ENCODE measurements at places on chromosomes 4 and X.

GRCh38 chr4:62126064-62126732 lies 926.1 kb downstream of the ADGRL3 start:
- no peak for DNase-seq

- DNase-seq: no peak
These were observed 6.6 kb upstream of the LOC101059915 start for GRCh38 chrX:71660562-71661416.

GRCh38 chr4:154125340-154125739 lies 336.5 kb upstream of the SFRP2 start:
- DNase-seq: no peak

GRCh38 chr4:105631818-105632400 lies 76.6 kb downstream of the INTS12 start:
- no peak for DNase-seq

DNA sequence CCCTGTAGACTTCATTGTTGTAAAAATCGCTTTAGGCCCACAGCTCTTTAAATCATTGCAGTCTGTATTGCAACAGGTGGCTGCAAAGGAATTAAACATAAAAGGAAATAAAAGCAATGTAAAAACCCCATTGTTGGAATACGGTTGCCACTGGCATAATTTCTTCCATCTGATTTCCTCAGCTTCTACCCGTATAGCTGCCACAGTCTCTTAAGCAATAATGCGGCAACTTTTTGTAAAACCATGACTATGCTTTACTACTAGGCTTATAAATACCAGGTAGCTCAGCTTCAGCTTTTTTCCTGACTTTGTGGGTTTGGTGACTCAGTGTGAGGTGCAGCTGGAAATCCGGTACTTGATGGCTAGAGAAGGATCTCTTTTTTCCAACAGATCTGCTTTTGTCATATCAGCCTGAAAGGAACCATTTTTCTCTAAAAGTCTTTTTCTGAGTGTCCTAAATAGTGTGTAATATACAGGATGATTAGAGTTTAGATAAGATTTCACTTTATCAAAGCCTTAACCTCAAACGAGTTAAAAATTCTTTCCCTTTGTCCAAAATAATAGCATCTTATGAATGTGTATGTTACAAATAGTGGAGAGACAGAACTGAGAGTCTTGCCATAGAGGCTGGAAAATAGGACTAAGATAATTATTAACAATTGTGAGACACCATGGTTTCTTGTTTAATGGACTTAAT lies 268.0 kb downstream of the ADGRL3 start:
- DNase-seq: no peak

DNA sequence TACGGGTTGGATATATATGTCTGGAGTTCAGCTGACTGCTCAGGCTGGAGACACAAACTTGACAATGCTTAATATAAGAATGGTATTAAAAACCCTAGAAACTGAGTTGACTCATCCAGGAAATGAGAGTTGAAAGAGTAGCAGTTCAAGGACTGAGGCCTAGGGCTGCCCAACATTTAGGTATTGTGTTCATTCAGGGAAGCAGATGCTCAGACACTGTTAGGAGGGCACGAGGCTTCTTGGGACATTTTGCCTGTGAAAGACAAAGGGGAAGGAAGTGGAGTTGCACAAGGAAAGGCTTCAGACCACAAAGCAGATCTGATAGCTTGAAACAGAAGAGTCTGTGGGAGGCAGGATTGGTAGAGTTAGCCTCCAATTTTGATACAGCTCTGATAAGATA lies 52.0 kb upstream of the HS3ST1 start:
- no peak for DNase-seq

GRCh38 chr4:102824398-102824797 lies 3.0 kb downstream of the UBE2D3 start:
- DNase-seq: no peak

DNA sequence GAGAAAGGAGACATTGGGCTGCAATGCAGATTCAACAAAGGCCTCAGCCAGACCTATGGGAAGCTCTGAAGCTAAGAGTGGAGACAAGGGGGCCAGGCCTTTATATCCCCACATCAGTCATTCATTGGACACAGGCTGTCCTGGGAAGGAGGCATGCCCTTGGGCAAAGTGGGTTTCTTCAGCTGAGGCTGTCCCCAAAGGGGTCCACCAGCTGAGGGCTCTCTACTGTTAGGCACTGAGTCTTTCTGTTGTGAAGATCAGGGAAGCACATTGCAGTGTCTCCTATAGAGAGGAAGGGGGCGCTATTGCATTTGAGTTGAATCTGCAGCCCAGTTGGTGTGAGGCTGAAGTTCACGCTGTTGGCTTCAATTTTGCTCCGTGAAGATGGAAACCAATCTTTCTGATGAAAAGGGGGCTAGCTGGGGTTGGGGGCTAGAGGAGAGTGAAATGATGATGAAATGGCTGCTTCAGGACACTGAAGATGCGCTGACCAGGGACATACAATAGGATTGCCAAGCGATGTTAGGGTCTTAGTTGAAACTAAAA lies 48.0 kb downstream of the SLC25A5 start:
- no peak for DNase-seq

DNA sequence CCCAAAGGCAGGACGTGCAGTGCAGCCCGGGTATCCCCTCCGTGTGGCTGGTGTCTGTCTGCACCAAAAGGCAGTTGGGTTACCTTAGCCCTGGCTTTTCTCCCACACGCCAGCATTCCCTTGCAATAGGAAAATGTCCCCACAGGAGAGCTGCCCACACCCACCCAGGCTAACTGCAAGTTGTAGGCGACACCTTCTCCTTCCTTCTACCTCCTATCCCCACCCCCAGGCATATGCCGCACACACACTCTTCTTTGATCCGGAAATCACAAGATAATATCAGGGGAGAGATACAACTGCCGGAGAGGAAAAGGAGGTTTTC lies 444 bp upstream of the APBB2 start:
- DNase-seq: no peak
